ENCODE measurements at places on chromosomes 1 and 21.

GRCh38 chr1:197469620-197470210 is 201.7 kb downstream of the CRB1 start:
- DNase-seq: no peak

DNA sequence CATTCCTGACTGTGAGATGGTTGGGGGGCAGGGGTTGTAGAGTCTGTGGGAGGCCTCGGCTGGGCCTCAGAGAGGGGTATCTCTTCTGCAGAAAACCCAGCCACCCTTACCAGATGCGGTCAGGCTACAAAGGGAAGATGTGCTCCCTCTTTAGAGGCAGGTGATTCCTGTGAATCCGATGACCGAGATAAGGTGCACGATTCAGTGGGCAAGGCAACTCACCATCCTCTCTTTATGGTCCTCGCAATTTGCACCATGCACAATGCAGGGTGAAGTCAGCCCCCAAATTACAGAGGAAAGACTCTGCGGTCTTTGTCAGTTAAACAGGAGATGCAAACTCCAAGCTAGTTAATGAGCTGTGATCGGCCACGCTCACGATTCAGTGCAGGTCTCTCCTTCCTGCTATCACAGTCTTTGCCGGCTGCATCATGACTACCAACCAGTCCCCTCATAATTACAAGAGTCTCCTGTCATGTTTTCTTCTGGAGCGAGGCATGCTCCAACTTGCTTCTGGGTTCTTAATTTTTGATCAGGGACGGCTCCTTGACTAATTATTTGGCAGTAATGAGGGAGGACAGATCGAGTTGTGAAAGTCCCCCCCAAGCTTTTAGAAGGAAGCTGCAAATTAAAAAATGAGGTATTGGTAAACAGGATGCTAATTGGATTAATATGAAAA is 12.5 kb downstream of the TP73 start:
- no peak for DNase-seq

DNA sequence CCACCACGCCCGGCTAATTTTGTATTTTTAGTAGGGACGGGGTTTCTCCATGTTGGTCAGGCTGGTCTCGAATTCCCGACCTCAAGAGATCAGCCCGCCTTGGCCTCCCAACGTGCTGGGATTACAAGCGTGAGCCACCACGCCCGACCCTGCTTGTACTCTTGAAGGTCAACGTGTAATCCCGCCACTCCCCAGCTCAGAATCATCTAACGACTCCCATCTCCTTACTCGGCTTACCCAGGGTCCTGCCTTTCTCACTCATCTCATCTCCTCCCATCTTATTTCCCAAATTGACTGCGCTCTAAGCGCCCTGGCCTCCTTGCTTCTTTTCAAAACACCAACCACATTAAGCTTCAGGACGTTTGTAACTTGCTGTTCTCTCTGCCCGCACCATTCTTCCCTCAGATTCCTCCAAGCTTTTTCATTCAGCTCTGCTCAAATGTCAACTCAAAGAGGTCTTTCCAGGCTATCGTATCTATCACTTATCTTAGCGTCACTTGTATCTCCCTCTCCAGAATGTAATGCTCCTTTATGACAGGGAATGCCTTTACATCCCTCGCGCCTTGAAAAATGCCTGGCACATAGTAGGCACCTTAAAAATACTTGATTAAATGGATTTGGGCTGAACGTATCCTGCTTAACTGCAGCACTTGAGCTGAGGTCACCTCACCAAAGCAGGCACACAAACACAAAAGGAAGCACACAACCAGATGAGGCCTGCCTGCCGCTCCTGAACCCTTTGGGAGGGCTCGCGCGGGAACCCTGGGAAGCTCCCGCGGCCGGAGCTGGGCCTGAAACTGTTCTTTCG is 1.4 kb upstream of the USP1 start:
- DNase-seq: no peak

DNA sequence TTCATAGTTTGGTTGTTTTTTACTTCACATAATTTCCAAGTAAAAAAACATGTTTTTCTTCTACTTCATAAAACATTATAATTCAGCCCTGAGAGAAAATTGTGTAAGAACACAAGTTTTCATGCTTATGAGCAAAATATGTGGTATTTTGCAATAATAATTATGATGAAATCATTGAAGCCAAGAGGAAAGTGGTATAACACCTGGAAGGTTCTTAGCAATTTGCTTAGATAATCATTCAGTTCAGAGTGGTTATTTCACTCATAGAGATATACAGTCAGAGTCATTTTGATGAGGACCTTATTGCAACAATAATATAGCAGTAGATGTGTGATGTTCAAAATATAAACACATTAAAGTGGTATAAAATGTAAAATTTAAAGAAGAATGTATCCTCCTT is 94.5 kb downstream of the PLPPR4 start:
- no peak for DNase-seq

DNA sequence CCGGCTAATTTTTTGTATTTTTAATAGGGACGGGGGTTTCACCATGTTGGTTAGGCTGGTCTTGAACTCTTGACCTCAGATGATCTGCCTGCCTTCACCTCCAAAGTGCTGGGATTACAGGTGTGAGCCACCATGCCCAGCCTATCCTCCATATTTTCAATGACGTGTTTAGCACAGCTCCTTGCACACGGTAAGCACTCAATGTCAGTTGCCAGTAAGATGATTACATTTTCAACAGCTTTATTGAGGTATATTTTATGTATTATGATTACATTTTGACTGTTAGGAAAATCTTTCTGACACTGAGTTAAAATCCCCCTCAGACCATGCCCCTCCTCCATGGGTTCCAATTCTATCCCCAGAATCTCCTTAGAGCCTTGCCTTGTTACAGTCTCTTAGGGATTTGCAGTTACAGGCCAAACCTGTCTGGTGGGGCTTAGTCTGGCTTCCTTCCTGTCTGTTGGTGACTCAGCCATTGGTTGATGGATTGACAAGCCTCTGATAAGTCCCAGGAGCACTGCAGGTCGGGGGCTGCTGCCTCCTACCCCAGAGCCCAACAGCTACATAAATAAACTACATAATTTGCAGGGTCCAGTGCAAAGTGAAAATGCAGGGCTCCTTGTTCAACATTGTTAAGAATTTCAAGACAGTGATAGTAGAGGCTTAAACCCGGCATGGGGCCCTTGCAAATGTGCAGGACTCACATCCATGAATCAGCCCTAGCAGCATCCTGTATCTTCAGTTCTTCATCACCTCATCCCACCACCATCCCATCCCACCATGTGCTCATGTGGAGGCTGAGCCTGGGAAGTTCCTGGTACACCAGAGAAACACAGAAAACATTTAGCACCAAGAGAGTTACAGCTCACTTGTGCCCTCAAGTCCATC is 23.4 kb downstream of the COA7 start:
- no peak for DNase-seq
